ENCODE measurements at places on chromosomes 7 and 10.

DNA sequence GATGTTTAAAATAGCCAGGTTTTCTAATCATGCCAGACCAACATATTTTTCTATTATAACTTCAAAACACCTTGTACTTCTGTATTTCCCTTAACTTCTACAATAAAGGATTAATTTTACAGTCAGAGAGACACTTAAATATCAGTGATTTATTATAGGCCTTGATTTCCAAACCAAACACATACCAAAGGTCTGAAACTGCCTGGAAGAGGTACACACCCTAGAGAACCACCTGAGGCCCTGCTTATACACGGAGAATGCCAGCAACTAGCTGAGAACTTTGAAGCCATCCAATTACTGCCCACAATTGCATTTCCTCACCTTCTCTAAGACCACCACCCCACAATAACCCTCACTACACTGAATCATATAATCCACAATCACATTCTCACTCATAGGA lies 4.9 kb downstream of the CCDC6 start:
- no peak for DNase-seq

- DNase-seq, result peak; percentile 42
Observed at GRCh38 chr10:14879124-14879927, 660 bp downstream of the SUV39H2 start.

DNA sequence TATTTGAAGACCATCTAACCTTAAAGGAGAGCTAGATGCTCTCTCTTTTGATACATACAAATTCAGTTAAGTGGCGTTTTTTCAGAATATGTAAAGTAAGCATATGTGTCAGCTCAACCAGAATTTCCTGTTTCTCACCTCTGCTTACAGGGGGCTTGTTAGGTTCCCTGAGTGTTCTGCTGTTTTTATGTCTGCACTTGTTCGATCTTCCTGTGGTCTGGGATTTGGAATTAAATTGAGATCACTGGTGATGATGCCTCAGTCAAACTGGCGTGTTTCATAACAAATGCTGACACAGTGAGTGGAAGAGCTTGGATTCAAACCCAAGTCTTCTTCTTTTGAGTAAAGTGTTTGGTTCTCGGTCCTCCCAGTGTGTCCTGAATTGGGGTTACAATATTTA lies 348.3 kb upstream of the AKR1E2 start:
- no peak for DNase-seq

GRCh38 chr10:15485684-15486316 lies 114.7 kb upstream of the FAM171A1 start:
- no peak for DNase-seq

DNA sequence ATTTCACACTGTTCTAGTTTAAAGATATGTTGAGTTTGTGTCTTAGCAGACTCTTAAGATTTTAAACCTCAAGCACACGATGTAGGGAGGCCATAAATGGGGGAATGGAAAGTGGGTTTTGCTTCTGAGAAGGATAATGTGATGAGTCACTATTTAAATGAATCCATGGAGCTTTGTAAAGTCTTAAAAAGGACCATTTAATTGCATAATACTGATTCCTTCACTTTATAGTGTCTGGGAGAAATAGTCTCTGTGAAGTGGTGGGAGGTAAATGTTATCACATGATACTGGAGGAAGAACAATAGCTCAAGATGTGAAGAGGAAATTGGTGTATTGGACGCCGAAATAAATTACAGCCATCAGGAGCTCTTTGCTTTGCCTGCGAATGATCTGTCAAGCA lies 84.0 kb upstream of the MYO3A start:
- DNase-seq, result no peak

DNA sequence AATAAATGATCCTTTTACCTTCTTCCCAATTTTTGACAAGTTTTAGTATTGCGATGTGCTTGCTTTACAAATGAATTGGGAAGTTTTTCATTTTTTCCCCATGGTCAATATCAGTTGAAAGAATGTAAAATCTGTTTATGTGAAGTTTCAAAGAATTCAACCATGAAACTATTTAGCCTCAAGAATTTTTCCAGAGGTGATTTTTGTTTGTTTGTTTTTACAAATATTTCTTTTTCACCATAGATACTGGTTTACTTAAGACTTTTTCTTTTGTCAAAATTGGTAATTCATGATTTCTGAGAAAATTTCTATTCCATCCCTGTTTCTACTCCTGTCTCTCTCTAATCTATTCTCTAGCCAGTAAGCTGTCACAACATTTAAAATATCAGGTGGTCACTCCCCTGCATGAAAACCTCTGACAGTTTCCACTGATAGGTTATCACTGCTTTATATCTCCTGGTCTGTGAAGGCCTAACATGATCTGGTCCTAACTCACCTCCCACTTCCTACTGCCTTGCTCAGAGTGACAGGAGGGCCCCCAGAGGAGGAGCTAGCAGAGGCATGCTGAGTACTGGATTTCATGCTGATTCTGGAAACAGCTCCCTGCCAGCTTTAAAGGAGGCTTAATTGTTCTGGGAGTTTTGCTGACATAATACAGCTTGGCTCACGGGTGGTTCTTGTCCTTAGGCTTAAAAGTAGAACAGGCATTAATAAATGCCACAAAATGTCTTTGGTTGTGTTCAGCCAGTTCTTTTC lies 7.6 kb upstream of the ARMS2 start:
- DNase-seq, result no peak

- DNase-seq, result peak; percentile 45
Observed at GRCh38 chr10:17684537-17684936, 40.6 kb downstream of the STAM start.

DNA sequence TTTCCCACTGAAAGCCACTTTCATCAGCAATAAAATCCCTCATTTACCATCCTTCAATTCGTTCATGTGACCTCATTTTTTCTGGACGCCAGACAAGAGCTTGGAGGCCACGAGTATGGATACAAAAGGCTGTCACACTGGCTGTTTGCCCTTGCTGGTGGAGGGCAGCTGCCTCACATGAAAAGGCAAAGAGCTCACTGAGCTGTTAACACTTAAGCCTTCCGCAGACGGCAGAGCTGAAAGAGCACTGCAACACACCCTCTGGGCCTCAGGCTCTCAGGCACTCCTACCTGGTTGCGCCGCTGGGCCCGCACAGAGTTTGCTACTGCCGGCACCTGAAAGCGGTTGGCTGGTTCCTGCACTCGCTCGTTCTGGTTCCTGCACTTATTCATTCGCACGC lies 193.5 kb downstream of the CFTR start:
- no peak for DNase-seq

DNA sequence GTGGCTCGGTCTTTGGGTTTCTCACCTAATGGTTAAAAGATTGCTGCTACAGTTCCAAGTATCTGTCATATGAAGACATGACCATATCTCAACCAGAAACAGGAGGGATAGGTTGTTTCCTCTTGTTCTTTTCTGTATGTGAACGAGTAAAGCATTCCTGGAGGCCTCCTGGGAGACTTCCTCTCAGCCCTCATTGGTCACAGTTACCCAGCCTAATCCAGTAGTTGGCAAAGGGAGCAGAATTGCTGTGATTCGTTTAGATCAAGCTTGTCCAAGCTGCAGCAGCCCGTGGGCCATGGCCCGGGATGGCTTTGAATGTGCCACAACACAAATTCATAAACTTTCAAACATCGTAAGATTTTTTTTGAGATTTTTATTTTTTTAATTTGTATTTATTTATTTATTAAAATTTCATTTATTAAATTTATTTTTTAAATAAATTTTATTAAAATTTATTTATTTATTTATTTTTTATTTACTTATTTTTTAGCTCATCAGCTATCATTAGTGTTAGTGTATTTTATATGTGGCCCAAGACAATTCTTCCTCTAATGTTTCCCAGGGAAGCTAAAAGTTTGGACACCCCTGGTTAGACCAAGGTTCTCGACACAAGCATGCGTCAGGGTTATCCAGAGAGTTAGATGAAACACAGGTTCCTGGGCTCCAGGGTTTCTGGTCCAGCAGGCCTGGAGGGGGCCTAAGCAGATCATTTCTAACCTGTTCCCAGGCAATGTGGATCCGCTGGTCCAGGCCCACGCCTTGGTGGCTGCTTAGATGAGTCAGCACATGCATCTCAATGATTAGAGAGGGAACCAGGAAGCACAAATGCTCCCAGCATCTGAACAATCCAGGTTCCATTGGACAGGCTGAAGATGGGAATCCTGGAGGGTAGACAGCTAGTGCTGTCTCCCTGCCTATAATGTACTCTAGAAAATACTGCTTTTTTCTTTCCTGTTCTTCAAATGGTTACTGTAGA lies 25.6 kb downstream of the CDC123 start:
- DNase-seq, result no peak

DNA sequence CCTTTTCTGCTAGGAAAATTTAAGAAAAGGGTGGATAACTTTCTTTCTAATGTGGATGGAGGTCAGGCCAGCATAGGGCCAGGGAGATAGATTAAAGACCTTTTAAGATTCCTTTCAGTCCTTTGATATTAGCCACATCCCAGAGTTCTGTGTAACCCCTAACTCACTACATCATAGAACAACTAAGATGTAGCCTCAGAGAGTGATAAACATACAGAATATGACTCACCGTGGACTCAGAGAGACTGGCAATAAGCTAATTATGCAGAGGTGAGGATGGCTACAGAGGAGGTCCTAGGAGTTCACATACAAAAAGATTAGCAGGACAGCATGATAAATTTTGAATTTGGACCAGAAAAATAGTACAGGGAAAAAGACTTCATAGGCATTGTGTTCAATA lies 141.0 kb downstream of the AOAH start:
- no peak for DNase-seq

Data from CD4-positive, alpha-beta T cell treated with Interleukin-21 for 1 hour (primary cell).